ENCODE measurements at places on chromosomes 3 and 15. TPM values are rescaled to one million over a fixed set of nuclear protein-coding genes. Genes with fewer than 3 reads are reported as not detected.

Gene VEPH1
- 54.4 TPM for total RNA-seq

Gene C2CD4B
- not detected for total RNA-seq

Gene GUCA1C
- 0.39 TPM for total RNA-seq

Gene FBXO40
- not detected for total RNA-seq

Gene ASB14
- total RNA-seq: not detected

Gene GOLGA6A
- not detected for total RNA-seq

Gene CP
- 2.7 TPM for total RNA-seq

Gene CCDC71
- 19.6 TPM for total RNA-seq

Gene TTLL13
- total RNA-seq: not detected

Gene ACTRT3
- 1.7 TPM for total RNA-seq

Gene A4GNT
- not detected for total RNA-seq
